Endothelial cell of umbilical vein (primary cell): ENCODE measurements at places on chromosomes 3 and 15. TPM values are rescaled to one million over a fixed set of nuclear protein-coding genes. Genes with fewer than 3 reads are reported as not detected.

DNA sequence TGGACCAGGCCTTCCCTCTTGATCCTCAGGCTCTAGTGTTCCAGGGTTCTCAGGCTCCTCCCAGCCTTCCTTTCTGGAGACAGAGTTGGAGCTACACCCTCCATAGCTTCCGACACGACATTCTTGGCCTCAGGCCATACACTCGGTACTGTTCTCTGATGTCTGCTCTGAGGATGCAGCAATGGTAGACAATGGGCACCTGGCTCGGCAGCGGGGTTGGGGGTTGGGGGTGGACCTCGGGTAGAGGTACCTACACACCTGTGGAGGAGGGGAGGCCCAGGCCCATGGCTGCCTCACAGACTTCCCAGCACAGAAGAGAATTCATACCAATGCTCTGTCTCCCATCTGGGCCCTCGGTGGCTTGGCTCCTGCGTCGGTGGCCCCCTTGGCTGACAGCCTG is 21.4 kb downstream of the CCDC13 start:
- H3K27me3 ChIP-seq: no peaks in the 10 kb centered on the region
- no peaks in the 10 kb centered on the region for H3K4me1 ChIP-seq
- H3K27ac ChIP-seq: no peak overlapping the region
- no peak overlapping the region for H3K4me3 ChIP-seq

DNA sequence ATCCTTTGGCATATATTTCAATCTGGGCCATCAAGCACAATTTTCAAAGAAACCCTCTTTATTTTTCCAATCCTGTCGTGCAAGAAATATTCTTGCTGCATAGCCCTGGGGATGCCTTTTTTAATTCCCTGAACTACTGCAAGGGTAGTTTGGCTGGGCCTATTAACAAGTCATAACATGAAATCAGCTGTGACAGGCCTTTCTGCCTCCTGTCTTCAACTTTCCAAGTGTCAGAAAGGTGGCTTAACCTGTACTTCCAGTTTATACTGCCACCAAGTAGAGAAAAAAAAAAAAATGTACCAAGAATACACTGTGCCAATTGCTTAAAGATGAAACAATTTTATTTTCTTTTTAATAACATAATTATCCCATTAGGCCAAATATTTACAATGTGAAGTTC is 32.4 kb upstream of the SPPL2A start:
- H3K27me3 ChIP-seq: no peaks in the 10 kb centered on the region
- no peaks in the 10 kb centered on the region for H3K36me3 ChIP-seq
- no peak overlapping the region for H3K4me3 ChIP-seq
- no peak overlapping the region for H3K27ac ChIP-seq

GOLGA8T gene
- 0.04 TPM in 1 of 2 replicates, not detected in the other for polyA plus RNA-seq

GRCh38 chr3:187401856-187402255 is 33.7 kb downstream of the RTP4 start:
- no peak overlapping the region for H3K4me3 ChIP-seq
- H3K36me3 ChIP-seq: no peaks in the 10 kb centered on the region
- H3K4me1 ChIP-seq: peaks cover 3% of the 10 kb centered on the region
- no peak overlapping the region for H3K27ac ChIP-seq

DNA sequence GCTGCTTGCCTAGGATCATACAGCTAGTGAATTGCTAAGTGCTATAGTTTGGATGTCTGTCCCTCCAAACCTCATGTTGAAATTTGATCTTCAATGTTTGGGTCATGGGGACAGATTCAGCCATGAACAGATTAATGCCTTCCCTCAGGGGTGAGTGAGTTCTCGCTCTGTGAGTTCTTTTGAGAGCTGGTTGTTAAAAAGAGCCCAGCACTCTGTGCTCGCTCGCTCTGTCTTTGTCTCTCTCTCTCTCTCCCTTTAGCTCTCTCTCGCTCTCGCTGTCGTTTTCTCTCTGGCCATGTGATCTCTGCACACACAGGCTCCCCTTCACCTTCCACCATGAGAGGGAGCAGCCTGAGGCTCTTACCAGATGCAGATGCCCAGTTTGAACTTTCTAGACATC is 14.9 kb downstream of the TRH start:
- no peak for DNase-seq
- H3K27ac ChIP-seq: no peak overlapping the region
- H3K27me3 ChIP-seq: peaks cover 4% of the 10 kb centered on the region
- H3K4me1 ChIP-seq: no peaks in the 10 kb centered on the region
- H3K4me3 ChIP-seq: no peak overlapping the region
- no peaks in the 10 kb centered on the region for H3K36me3 ChIP-seq

DNA sequence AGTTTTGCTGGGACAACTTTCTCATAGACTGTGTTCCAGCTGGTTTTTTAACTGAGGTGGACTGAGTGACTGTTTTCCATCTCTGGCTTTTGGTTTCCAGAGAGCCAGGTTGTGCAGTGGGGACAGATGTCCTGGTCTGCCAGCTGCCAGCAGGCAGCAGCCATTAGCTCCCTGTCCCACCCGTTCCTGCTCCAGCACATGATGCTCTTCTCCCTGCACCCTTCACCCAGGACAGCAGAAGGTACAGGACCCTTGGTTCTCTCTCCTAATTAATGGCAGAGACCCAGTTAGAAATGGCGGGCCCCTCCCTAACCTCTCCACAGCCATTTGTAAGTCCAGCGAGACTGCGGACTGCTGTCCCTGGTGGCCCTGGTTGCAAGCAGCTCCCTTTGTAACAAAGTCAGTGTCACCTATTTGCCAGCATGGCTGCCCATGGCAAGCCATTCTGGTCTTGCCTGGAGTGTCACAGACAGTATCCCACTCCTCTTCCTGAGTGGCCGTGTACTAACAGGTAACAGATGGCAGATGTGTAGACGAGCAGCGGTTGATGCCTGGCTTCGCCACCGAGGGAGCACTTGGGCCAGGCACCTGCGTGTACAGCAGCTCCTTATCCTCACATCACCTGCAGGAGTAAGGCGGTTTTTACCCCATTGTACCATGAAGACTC is 148.3 kb downstream of the DNAJB8 start:
- H3K27ac ChIP-seq: no peak overlapping the region
- no peak overlapping the region for H3K4me3 ChIP-seq
- no peaks in the 10 kb centered on the region for H3K36me3 ChIP-seq
- H3K27me3 ChIP-seq: no peaks in the 10 kb centered on the region
- H3K4me1 ChIP-seq: no peaks in the 10 kb centered on the region
- DNase-seq: no peak

NTRK3 gene
- not detected in 2 replicates for polyA plus RNA-seq

AMOTL2 gene
- polyA plus RNA-seq: 129 and 130 TPM in 2 replicates

DNA sequence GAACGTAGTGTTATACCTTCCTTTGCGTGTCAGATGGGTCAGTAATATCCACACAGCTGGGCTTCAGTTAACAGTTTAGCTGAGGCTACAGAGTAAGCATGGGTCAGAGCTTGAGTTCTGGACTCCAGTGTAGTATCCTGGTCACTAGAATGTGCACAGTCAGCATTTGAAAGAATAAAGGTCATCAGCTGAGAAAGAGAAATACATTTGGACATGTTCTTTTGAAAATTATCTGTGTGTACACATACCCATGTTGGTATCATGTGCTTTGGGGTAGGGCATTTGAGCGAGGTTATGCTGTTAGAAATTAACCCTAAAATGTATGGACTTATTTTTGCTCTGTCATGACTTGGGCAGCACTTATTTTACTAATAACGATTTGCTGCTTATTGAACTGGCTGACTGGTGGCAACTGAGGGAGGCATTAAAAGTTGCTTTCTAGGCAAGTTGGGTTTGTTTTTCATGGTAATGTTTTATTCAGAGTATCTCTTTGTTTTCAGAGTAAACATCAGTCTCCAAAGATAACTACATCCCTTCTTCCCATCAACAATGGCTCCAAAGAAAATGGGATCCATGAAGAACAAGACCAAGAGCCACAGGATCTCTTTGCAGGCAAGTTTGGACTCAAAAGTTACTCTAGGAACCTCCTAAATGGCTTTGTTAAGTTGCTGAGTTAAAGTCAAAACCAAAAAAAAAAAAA is 16.4 kb downstream of the SNX1 start:
- peaks cover 30% of the 10 kb centered on the region for H3K36me3 ChIP-seq
- no peak for DNase-seq
- peaks cover 15% of the 10 kb centered on the region for H3K4me1 ChIP-seq
- H3K27ac ChIP-seq: no peak overlapping the region
- no peaks in the 10 kb centered on the region for H3K27me3 ChIP-seq
